AG09309 (cell line): ENCODE measurements at places on chromosomes 3 and 15.

GRCh38 chr15:71511796-71512681, 298.3 kb upstream of the NR2E3 start:
- DNase-seq = no peak

- DNase-seq = no peak
These were observed 89.4 kb downstream of the LSM3 start for GRCh38 chr3:14267976-14268375.

- no peak for DNase-seq
These were observed 164.9 kb upstream of the ADAMTS9 start for GRCh38 chr3:64852738-64853137.

- peak; percentile 53 for DNase-seq
These were observed 50.8 kb downstream of the LYSMD4 start for GRCh38 chr15:99682455-99682854.

DNA sequence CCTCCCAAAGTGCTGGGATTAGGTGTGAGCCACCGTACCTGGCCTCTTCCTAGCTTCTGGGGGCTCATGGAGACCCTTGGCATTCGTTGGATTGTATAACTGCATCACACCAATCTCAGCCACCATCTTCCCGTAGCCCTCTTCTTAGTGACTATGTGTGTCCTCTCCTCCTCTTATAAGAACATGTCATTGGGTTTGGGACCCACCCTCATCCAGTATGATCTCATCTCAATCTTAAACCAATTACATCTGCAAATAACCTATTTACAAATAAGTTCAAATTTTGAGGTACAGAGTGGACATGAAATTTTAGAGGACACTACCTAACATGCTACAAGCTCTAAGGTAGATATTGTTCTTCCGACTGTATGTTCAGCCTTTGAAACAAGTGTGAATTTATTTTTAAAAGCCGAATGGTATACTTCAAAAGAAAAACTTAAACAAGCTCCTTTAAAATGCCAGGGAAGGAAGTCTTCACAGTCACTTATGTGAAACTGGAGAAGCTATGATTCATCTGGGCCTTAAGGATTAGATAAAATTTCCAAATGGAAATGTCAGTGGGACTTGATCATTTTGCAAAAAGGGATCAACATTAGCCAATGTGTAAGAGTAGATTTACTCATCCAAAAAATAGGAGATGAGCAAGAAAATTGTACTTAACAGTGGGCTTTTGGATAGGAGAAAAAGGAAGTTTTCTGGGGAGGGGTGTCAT, 225.7 kb downstream of the MEX3B start:
- DNase-seq = no peak

DNA sequence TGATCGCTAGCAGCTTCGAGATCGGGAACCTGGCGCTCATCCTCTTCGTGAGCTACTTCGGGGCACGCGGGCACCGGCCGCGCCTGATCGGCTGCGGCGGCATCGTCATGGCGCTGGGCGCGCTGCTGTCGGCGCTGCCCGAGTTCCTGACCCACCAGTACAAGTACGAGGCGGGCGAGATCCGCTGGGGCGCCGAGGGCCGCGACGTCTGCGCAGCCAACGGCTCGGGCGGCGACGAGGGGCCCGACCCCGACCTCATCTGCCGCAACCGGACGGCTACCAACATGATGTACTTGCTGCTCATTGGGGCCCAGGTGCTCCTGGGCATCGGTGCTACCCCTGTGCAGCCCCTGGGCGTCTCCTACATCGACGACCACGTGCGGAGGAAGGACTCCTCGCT, 62.5 kb downstream of the SLCO3A1 start:
- no peak for DNase-seq

DNA sequence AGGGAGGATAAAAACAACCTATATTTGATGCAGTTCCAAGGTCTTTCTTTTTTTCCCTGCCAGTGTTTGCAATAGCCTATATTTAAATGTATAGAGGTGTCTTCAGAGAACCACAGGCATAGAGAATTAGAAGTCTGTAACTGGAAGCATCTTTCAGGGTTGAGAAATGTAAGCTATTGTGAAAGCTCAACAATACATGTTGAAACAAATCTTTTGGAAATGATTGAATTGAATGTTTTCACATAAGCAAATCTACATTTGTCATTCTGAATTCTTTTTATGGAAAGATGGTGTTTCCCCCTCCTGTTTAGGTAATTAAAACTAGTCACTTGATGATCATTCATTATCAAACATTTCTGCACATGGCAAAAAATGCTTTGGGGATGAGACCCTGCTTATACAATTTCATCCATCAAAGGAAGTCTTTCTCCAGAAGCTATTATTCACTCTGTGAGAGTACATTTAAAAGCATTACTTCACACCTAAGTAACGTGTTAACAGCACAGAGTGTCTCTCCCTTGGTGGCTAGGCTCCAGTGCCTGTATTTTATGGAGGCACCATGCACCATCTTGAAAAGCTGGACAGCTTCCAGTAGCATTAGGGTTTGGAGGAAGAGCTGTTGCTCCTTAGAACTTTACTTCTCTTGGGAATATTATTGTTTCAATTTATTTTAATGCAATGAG, 406.2 kb downstream of the LSAMP start:
- no peak for DNase-seq
